CD4-positive, alpha-beta T cell treated with Interleukin-15 for 1 hour (primary cell): ENCODE measurements at places on chromosomes 13 and 19.
A peak's percentile ranks its signal among the peaks of the same experiment; 100 is the strongest.

DNA sequence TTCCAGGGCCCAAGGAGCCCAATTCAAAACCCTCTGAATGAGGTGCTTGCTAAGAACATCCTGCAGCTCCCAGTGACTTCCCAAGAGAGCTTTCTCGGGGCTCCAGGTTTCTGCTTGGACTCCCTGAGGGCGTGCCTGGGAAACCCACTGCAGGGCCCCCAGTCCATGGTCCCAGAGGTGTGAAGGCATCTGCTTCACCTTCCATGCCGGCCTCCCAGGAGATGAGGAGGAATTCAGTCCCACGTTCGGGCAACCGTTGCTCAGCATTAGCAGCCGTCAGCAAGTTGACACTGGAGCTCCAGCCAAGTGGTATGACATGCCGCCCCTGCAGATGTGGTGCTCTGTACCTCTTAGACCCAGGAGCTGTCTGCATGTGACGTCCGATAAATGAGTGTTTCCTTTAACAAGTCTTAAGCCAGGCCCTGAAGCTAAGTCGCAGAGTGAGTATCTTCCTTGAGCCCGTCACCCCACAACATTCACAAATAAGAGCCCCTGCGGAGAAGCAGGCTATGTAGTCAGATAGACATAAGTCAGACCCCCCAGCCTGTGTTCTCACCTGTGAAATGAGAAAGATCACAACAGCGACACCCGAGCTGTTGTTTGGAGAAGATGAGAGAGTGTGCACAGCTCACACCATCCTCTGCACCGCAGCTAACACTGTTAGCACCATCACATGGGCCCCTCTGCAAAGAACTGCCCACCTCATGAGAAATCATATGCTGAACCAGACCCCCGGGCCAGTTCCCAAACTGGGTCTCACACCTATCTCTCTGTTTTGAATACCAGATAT lies 150.3 kb downstream of the KATNAL1 start:
- no peak for DNase-seq

GRCh38 chr13:113972451-113973217 lies 1.2 kb downstream of the C13orf46 start:
- DNase-seq = no peak

- no peak for DNase-seq
Observed at GRCh38 chr19:12411893-12412292, 10.8 kb upstream of the ZNF799 start.

DNA sequence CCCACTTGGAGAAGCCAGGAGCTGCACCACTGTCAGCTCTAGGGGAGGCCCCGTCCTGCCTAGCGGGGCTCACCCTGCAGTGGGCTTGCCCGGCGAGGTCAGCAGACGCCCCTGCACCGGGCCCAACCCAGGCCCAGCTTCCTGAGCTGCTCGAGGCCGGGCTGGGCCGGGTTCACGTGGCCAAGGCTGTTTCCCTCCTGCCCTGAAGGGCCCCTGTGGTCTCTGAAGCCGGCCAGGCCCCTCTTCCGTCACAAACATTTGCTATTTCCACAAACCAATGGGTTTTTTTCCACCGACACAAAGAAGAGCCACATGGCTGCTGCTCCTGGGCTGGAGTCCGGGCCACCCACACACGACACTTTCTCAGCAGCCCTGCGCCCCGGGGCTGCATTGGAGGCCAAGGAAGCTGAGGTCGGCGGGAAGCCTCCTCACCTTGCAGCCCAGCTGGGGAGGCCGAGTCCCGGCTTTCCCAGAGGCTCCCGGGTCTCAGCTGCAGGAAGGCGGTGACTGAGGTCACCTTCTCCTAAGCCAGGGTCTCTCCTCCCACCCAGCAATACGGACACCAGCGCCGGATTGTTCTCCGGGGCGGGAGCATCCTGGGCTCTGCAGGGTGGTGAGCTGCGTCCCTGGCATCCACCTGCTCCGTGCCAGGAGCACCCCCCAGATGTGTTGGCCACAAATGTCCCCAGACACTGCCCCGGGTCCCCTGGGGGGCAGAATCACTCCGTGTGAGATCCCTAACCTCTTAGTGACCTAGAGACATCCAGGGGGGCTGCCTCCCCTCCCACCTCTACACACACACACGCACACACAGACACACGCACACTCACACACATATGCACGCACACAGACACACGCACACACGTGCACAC lies 80.5 kb downstream of the GADD45B start:
- no peak for DNase-seq

DNA sequence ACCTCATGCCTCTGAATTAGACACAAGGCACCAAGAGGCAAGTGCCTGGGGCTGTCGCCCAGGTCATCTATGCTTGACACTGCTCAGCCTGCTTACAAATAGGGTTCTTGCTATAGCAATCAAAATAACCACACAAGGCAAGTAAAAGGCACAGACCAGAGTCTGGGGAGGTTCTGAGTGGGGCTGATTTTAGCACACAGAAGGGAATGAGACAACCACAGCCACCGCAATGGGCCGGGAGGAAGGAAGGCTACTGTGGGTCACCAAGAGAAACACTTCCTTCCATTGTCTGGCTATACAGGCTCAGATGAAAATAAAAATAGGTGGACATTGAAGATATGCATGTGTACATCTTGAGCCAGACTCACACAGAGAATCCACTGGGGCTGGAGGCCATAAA lies 159.1 kb downstream of the DLEU7 start:
- DNase-seq = no peak

GRCh38 chr13:112248862-112249592 lies 127.1 kb upstream of the SPACA7 start:
- no peak for DNase-seq

- DNase-seq = no peak
Observed at GRCh38 chr19:11233073-11233472, 6.3 kb upstream of the ANGPTL8 start.

DNA sequence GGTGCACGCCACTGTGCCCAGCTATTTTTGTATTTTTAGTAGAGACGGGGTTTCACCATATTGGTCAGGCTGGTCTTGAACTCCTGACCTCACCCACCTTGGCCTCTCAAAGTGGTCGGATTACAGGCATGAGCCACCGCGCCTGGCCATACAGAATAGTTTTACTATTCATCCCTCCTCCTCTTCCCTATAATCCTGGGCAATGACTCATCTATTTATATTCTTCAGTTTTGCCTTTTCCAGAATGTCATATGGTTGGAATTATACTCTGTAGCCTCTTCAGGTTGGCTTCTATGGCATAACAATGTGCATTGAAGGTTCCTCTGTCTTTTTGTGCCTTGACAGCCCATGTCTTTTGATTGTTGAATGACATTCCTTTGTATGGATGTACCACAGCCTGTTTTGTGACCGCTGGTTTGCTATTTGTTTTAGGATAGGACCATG lies 22.2 kb upstream of the LRP3 start:
- DNase-seq = no peak

DNA sequence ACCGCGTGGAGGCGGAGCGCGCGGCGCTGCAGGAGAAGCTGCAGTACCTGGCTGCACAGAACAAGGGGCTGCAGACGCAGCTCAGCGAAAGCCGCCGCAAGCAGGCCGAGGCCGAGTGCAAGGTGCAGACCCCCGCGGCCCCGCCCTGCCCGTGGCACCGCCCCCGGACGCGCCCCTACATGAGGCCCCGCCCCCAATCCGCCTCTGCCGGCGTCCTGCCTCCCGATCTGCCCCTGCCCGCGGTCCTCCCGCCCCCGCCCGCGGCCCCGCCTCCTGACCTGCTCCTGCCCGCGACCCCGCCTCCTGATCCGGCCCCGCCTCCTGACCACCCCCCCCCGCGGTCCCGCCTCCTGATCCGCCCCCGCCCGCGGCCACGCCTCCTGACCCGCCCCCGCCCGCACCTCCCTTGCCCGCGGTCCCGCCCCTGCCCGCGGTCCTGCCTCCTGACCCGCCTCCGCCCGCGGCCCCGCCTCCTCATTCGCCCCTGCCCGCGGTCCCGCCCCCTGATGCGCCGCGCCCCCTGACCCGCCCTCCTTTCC lies 11.7 kb downstream of the PRR36 start:
- peak; percentile 83 for DNase-seq

- DNase-seq = no peak
Observed at GRCh38 chr13:26219726-26220125, 2.4 kb downstream of the RNF6 start.

- no peak for DNase-seq
Observed at GRCh38 chr13:47213047-47213446, 316.2 kb upstream of the HTR2A start.

DNA sequence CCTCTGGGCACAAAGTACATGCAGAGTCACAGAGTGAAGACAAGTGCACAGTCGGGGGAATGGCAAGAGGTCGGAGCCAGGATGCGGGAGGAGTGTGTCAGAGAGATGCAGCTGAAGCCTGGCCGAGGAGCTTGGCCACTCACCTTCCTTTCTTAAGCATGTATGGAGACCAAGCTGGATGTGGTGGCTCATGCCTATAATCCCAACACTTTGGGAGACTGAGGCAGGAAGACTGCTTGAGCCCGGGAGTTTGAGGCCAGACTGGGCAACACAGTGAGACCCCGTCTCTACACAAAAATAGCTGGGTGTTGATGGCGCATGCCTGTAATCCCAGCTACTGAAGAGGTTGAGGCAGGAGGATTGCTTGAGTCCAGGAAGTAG lies 67.0 kb downstream of the LATS2 start:
- DNase-seq = no peak

DNA sequence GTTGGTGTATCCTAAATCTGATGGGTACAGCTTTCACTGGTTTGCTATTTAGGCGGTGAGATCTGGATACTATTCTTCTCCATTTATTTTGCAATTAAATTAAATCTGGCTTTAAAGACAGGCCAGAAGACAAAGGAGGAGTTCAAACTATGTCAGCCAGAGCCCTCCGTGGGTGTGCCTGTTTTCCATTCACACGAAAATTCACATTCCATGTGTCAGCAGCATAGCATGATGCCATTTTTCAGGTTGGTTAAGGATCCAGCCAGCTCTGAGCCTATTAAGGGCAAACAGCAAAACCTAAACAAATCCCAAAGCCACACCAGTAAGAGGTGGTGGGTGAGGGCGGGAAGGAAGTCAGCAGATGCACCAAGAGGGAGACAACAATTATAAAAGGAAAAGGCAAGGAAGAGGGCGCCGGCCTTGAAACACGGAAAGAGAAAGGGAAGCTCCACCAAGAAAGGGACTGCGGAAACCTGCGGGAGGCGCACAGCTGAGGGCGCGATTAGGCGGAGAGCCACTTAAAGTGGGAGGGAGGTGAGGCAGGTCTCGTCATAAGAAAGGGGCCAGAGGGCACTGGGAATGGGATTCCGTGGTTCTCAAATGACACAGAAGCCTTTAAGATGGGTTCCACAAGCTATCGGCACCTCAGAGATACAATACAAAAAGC lies 43.0 kb downstream of the CARS2 start:
- no peak for DNase-seq

GRCh38 chr13:70206671-70207070 lies 98.4 kb upstream of the KLHL1 start:
- no peak for DNase-seq

- DNase-seq = no peak
Observed at GRCh38 chr13:38440666-38441065, 91.0 kb downstream of the UFM1 start.

GRCh38 chr13:24627946-24628345 lies 52.3 kb upstream of the ATP12A start:
- DNase-seq = no peak

GRCh38 chr13:111909971-111910671 lies 156.8 kb upstream of the SOX1 start:
- no peak for DNase-seq

- DNase-seq = no peak
Observed at GRCh38 chr13:30303269-30303668, 4.1 kb downstream of the KATNAL1 start.

DNA sequence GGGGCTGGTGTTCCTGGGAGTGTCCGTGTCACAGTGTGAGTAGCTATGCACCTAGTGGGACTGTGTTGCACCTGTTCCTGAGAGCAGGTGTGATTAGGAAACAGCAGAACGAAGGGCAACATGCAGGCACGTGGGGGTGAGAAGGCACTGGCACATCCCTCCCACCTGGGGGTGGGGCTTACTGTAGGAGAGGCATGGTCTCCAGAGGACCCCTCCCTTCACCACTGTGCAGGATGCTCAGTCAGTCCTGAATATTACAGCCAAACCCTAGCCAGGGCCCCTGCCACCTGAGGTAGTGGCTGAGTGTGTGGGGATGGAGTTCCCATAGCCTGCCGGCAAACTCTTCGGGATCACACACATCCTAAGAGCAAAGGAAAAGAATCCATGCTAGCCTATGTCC lies 99.2 kb downstream of the ZDHHC20 start:
- DNase-seq = no peak
